Parietal lobe (tissue), 2 donors: ENCODE measurements at places on chromosomes 5 and 9. TPM values are rescaled to one million over a fixed set of nuclear protein-coding genes. Genes with fewer than 3 reads are reported as not detected.

GRIN1 gene
- 63.5 TPM for total RNA-seq

MIGA2 gene
- 28.5 TPM for total RNA-seq

CCNI2 gene
- total RNA-seq, result 0.94 TPM

NRG2 gene
- 8.1 TPM for total RNA-seq

ASPN gene
- total RNA-seq, result 1.3 TPM

DMRT2 gene
- total RNA-seq, result not detected

TRMT10B gene
- 7.8 TPM for total RNA-seq

SLCO4C1 gene
- 0.63 TPM for total RNA-seq

AMACR gene
- total RNA-seq, result 11.0 TPM

MYO10 gene
- 46.6 TPM for total RNA-seq

LMX1B gene
- total RNA-seq, result not detected

TXNDC8 gene
- not detected for total RNA-seq

IL9 gene
- total RNA-seq, result not detected

LCN2 gene
- total RNA-seq, result not detected

PRRT1B gene
- not detected for total RNA-seq

TERT gene
- total RNA-seq, result not detected

PFN3 gene
- total RNA-seq, result 1.6 TPM

TOR4A gene
- 0.31 TPM for total RNA-seq

F12 gene
- total RNA-seq, result 3.4 TPM

GPR150 gene
- total RNA-seq, result not detected

PIP5K1B gene
- 7.8 TPM for total RNA-seq

SPATA31A5 gene
- total RNA-seq, result not detected

PRRX2 gene
- total RNA-seq, result not detected

NTRK2 gene
- total RNA-seq, result 203 TPM

AQP7 gene
- total RNA-seq, result not detected

FOXD4L3 gene
- not detected for total RNA-seq

FBXL7 gene
- 5.0 TPM for total RNA-seq

ROPN1L gene
- 2.2 TPM for total RNA-seq
